ENCODE measurements at places on chromosomes 4 and X.

DNA sequence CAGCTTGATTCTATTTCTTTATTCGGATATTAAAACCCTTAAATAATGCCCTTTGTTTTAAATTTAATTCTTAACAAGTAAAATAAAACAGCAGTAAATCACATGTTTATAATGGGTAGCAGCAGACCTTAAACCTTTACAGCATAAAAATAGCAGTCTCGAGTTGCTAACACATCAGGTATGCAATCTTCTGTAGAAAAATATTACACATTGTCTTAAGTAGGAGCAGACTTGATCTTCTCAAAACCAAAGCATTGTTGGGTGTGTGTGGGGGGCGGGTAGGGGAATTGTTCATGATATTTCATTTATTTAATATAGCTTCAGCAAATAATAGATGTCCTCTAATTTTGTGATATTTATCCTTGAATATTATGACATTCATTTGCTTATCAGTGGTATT lies 331.4 kb downstream of the PCDH7 start:
- DNase-seq = no peak

DNA sequence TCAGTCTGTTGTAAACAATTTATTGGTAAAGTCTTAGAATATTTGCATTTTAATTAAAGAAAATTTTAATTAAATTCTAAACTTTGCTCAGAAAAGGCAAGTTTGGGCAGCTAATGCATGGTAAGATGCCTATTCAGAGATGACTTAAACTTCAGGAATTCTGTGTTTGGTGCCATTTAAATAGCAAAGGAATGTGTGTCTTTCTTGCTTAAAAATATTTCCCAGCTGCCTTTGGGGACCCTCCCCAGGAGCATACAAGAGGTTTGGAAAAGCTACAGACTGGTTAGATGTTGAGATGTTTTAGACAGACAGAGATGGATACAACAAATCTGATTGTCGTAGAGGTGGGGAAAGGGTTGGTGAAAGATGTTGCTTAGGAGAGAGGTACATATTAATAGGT lies 36.5 kb downstream of the AFF2 start:
- DNase-seq = no peak

DNA sequence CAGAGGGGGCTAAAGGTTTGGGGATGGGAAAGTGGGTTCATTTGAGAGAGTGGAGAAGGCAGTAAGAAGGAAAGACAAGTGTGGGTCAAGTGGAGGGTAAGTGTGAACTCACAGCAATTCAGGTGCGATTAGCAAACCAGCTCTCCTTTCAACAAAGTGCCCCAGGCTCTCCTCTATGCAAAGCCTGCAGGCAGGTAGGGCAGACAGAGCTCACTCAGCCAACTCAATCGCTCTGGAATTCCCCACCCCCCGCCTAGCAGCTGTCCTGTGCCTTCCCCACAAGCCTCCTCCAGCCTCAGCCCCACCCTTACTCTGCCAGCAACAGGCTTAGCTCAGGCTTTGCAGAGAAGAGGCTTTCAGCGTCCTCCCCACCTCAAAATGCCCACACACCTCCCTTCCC lies 14.8 kb upstream of the MAMLD1 start:
- DNase-seq = no peak

- no peak for DNase-seq
Measured at GRCh38 chrX:47574076-47574546, 8.1 kb upstream of the TIMP1 start.

GRCh38 chr4:153777421-153777820 lies 11.5 kb downstream of the SFRP2 start:
- no peak for DNase-seq

DNA sequence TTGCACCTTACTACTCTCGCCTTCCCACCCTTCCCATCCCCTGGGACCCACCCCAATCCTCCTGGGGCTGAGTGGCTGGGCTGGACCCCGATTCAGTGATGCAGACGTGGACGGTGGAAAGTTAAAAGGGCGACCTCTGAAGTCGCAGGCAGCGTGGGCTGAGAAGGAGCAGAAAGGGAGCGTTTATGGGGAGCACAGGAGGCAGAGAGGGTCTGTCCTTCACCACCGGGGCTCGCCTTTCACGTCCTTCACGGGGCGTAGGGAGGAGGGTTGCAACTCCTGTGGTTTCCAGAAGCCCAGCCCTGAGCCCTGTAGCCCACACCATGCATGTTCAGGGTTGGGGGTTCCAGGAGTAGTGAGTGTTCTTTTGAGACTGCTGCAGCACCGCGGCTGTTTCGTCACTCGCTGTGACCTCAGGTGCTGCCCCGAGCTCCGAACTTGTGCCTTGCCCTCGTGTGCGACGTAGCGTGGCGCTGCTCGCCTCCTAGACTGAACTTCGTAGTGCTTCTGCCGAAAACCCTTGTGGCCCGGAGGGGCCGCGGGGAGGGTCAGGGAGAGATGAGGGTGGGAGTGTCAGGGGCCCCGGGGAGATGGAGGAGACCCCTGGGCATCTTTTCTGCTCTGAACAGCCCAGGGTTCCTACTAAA lies 1.6 kb downstream of the NHS start:
- DNase-seq = no peak

DNA sequence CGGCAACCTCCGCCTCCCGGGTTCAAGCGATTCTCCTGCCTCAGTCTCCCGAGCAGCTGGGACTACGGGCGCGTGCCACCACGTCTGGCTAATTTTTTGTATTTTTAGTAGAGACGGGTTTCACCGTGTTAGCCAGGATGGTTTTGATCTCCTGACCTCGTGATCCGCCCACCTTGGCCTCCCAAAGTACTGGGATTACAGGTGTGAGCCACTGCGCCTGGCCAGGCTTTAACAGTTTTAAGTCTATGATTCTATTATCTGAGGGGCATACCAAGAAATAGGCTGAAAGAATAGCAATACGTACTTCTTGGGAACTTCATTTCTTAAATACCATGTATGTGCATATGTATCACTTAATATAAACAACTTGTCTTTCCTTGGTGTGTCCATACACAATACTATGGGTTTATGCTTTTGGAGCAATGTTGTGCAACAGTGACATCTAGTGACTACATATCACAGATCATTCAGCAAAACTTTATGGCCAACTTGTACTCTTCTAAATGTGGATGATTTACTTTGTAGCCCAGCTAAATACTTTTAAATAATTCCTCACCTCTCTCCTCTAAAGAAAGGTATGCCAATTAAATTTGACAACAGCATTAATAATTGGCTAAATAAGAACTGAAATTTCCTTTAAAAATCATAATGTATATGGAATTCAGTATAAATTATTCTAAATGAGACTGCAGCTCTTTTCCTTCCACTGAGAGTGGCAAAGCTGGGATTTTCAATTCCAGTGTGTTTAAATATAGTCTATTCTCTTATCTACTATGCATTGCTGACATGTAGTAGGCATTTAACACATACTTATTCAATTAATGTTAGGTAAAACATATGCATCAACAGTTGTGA lies 10.4 kb downstream of the SLC9B1 start:
- no peak for DNase-seq

- no peak for DNase-seq
Measured at GRCh38 chrX:24396236-24396930, 35.9 kb downstream of the SUPT20HL1 start.

- no peak for DNase-seq
Measured at GRCh38 chrX:151825007-151825406, 87.7 kb upstream of the MAGEA4 start.

DNA sequence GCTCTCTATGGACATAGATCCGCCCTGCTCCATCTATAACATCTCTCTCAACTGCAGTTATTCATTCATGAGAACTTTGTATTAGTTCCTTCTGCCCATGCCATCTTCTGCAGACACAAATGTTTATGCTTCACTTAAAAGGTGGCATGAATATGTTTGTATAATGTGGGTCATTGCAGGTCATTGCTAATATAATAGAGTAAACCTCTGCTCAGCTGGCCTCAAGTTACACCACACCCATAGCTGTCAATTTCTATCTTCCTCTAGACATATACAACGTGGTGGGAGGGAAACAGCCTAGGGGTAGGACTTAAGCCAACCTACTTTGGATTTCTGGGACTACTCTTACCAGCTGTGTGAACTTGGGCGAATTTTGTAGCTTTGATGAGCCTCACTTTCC lies 129.8 kb downstream of the ATXN3L start:
- no peak for DNase-seq

- no peak for DNase-seq
Measured at GRCh38 chr4:113404841-113405240, 355.4 kb downstream of the ANK2 start.

- DNase-seq = no peak
Measured at GRCh38 chr4:13483768-13484121, 395 bp downstream of the RAB28 start.

- no peak for DNase-seq
Measured at GRCh38 chrX:346034-346813, 27.6 kb upstream of the GTPBP6 start.

GRCh38 chrX:47498411-47498810 lies 15.4 kb upstream of the ZNF41 start:
- no peak for DNase-seq

GRCh38 chr4:48792348-48793006 lies 12.4 kb upstream of the FRYL start:
- no peak for DNase-seq

GRCh38 chrX:27903960-27904359 lies 77.3 kb downstream of the DCAF8L1 start:
- DNase-seq = no peak

- DNase-seq = no peak
Measured at GRCh38 chr4:189771696-189772361, 168.8 kb upstream of the FRG1 start.

- DNase-seq = no peak
Measured at GRCh38 chrX:38599796-38600755, 38.7 kb downstream of the TSPAN7 start.

DNA sequence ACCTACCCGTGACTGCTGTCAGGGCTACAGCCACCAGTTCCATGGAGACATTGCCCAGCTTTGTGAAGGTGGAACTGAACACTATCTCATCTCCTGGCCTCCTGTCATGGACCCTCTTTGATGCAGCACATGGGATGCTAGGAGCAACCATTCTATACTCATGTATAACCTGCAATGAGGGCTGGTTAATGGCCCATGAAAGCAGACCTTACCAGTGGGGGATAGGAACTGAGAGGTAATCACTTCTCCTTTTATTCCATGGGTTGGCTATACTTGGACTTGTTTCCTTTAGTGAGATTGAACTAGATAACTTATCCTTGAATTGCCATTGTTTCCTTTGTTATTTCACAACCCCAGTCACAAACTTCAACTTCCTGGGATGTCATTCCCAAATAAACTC lies 310.6 kb downstream of the BMPR1B start:
- DNase-seq = no peak

- DNase-seq = no peak
Measured at GRCh38 chrX:130285069-130285620, 16.4 kb upstream of the ZNF280C start.

GRCh38 chr4:153138736-153139135 lies 65.5 kb upstream of the TRIM2 start:
- no peak for DNase-seq

GRCh38 chr4:184400375-184400870 lies 73.9 kb downstream of the IRF2 start:
- no peak for DNase-seq

DNA sequence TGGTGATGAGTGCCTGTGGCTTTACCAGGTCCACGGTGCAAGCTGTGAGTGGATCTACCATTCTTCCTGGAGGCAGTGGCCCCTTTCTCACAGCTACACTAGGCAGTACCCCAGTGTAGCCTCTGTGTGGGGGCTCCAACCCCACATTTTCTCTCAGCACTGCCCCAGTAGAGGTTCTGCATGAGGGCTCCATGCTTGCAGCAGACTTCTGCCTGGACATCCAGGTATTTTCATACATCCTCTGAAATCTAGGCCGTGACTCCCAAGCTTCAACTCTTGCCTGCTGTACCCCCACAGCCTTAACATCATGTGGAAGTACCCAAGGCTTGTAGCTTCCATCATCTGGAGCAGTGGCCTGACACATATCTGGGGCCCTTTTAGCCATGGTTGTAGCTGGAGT lies 90.1 kb downstream of the SH3BGRL start:
- no peak for DNase-seq

DNA sequence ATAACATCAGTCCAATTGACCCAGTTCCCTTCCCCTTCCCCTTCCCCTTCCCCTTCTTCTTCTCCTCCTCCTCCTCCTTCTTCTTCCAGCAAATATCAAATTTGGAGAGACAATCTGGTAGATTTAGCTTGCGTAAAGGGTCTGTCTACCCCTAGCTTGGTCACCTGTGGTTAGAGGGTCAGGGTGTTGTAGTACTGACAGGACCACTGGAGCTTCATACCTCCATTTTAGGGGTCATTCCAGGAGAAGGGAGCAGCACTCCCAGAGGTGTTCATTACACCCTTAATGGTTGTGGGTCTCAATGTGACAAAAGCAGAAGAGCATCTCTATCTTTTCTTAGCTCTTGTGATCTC lies 3.7 kb upstream of the FGB start:
- no peak for DNase-seq
